ENCODE measurements at places on chromosomes 6 and 20.
A peak's percentile ranks its signal among the peaks of the same experiment; 100 is the strongest.

DNA sequence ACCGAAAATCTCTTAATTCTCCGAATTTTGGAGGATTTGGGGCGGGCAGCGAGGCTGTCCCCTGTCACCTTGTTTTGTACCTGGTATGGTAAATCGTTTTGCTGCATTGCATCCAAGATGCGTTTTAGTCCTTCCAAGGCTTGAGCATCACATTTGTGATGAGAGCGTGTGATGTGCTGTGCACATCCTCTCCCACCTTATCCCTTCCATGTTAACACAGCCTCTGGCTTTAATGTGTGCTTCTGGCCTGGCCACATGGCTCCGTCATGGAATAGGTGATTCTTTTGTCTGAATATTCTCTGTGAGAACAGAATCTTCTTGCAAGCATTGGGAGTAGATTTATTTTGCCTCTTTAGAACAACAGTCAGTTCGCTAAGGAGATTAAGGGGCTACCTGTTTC, 763 bp downstream of the TMEM14A start:
- no peak for DNase-seq

GRCh38 chr6:87529221-87529620, 56.4 kb downstream of the SLC35A1 start:
- DNase-seq = no peak

DNA sequence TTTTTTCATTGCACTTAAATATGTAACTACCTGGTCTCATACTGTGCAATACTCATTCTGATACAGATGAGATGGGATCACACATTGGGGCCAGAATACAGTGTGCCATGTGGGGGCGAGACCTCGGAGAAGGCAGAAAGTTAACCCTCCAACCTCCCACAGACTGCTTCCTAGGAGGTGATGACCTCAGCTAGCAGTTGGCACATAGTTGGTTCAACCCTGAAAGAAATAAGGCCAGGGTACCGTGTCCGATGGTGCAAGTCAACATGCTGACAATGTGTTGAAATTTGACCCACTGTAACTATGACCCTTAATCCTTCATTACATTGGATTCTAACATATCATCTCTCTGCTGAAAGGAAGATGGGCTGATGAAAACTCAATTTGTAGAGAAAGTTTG, 61.9 kb downstream of the GJA10 start:
- DNase-seq = no peak

- no peak for DNase-seq
Measured at GRCh38 chr6:154815938-154816820, 83.0 kb downstream of the SCAF8 start.

GRCh38 chr20:3227506-3227905, 11.5 kb downstream of the SLC4A11 start:
- DNase-seq = no peak

- DNase-seq = no peak
Measured at GRCh38 chr6:10259671-10260070, 155.2 kb downstream of the TFAP2A start.

GRCh38 chr20:16661756-16662155, 68.1 kb upstream of the SNRPB2 start:
- DNase-seq = peak; percentile 48

GRCh38 chr20:18323705-18324104, 35.4 kb downstream of the ZNF133 start:
- no peak for DNase-seq

DNA sequence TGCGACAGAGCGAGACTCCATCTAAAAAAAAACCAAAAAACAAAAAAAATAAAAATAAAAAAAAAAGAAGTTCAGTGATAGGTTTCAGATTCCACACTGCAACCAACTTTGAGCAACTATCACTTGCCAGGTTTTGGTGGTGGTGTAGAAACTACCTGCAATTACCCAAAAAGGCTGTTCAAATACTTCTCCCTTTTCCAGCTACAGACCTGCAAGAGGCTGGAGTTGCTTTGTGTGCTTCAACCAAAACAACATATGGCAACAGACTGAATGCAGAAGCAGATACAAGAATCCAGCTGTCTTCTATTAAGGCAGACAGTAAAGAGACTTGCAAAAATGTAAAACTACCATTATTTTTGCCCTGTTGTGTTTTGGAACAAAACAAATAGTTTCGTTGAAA, 9.3 kb upstream of the BCAS1 start:
- DNase-seq = no peak

DNA sequence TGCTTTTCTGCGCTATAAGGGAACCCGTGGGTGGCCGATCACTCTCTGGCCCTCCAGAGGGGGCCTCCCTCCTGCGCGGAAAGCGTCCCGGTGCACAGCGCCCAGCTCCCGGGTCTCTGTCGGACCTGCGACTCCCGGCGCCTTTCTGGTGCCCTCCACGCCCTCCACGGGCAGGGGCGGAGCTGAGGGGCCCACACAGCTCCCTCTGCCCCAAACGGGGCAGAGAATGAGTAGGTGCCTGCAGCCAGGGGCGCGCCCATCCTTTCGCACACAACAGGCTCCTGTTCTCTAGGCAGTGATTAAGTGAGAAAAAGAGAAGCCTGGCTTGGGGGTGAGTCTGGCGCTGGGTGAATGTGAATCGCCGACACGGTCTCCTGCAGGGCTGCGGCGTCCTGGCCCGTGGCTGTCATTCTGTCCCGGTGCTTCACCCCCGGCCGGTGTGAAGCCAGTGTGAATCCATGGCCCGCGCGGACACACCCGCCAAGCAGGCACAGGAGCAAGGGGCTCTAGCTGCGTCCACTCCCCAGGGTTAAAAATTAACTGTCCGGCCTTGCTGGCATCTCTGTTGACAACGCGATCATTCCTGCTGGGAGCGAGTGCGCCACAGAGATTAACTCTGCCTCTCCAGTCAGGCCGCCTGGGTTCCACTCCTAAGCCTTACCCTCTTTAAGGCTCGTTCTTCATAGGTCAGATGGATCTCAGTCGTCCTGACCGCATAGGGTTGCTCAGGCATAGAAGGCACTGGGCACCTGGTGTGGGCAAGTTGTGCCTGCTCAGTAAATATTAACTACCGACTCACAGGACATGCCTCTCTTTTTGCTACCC, 88.8 kb downstream of the PCSK2 start:
- DNase-seq = no peak

DNA sequence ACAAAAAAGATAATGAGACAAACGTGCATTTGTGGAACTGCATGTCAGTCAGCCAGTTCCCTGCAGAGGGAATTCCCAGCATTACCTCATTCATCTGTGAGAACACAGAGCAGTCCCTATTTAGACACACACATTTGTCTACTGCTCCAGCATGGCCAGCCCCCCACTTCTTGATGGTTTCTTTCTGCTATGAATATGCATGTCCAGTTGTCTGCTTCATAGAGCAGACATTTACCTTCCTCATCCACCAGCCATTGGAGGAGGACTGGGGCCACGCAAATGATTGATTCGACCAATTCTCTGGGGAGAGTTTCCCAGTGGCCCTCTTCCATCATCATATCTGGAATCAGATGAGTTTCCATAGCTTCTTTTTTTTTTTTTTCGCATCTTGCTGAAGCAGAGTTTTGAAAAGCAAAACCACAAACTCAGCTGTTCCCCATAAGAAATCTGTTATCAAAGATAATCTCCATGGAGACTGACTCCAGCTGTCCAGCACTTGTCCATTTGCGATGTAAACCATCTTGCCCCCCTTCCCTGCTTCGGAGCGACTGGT, 11.8 kb downstream of the ENPP1 start:
- no peak for DNase-seq

- no peak for DNase-seq
Measured at GRCh38 chr6:8710668-8711431, 275.5 kb upstream of the SLC35B3 start.

GRCh38 chr6:26170181-26170580, 83.0 kb downstream of the HFE start:
- no peak for DNase-seq

GRCh38 chr6:121608270-121608669, 172.8 kb downstream of the GJA1 start:
- DNase-seq = no peak

DNA sequence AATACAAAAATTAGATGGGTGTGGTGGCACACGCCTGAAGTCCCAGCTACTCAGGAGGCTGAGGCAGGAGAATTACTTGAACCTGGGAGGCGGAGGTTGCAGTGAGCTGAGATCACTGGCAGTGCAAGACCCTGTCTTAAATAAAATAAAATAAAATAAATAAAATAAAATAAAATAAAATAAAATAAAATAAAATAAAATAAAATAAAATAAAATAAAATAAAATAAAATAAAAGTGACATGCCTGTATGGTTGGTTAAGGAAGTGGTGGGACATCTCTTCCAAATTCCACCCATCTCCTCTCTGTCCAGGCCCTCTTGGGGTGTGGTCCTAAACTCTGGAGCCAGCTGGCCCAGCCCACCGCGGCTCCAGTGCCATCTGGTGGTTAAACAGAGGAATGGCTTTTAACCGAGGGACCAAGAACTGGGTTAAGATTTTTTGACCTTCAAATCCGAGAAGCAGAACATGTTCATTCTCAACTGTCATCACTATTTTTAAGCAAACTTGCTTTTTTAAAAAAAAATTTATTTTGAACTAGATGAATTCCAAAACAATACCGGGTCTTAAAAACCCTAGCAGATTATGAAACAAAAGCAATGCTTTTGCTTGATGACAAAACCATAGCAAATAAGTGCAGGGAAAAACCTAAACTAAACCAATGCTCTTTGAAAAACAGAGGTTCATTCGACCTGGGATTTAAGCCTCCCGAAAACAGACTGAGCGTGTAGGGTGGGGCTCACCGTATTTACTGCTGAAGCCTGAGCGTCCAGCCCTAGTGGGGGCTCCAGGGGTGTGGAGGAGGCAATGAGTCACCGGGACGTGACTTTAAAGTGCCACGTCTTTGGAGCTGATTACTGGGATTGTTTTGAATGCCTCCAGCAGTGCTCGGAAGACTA, 68.8 kb downstream of the CDC5L start:
- DNase-seq = no peak

DNA sequence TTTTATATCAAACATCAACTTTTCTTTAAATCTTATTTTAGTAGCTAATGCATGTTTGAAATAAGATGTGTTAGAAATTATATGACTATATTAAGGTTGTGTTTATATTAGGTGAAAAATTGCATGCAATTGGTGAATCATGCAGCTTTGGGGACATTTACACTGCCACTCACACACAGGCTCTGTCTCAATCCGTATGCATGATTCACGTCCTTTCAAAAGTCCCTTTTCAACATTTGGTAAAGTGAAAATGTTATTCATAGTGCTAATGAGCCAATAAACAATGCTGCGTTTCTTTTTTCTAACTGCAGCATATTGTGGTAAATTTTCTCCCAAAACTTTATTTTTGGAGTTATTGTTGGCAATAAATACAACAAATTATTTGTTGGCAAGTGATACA, 198.0 kb downstream of the FUT9 start:
- DNase-seq = no peak

DNA sequence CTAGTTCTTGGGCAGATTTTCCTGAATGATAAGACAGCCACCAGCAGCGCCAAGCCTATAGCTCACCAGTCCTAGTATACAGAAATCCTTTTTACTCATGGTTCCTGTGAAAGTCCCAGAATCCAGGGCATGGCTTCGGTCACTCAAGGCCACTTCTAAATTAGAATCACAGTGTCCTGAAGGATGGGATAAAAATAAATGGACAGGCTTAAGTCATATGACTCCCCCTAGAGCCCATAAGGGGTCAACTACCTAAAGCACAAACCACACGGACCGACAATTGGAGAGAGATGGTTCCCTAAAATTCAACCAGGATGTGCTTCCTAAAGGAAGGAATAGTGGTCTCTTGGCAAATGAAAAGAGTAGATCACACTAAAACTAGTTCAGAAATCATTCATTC, 404.1 kb upstream of the PLCB4 start:
- DNase-seq = no peak

DNA sequence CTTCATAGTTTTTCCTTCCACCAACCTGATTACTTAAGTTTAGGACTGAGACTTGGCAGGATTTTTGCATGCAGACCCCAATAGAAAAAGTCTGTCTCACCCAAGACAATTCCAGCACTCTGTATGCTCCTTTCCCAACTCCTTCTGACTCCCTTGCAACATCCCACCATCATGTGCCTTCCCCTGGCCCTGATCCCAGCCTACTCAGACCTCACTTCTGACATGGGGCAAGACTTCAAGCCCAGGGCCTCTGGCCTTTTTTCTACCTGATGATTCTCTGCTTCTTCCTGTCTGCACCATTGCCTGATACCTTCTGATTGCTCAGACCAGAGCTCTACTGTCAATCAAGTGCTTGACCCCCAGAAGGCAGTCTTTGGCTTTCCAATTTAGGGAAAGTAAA, 96.6 kb downstream of the HAO1 start:
- no peak for DNase-seq
